ENCODE measurements at places on chromosomes 1 and 21.

GRCh38 chr1:18571275-18571674, 59.4 kb upstream of the PAX7 start:
- DNase-seq = no peak

DNA sequence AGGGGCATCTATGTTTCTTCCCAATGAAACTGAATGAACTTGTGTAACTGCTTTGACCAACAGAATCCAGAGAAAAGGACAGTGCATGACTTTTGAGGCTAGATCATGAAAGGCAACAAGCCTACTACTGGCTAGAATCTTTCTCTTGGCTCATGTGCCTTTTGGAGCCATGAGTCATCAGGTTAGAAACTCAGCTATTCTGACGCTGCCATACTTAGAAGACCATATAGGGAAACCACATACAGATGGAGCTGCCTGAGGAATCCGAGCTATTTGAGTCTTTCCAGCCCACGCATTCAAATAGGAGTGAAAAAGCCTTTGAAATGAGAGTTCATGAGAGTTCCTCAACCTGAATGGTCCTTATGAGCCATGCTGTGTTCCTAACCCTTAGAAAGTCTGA, 738.5 kb upstream of the CHRM3 start:
- DNase-seq = peak; percentile 97

- no peak for DNase-seq
Measured at GRCh38 chr1:182953826-182954225, 860 bp upstream of the SHCBP1L start.

- no peak for DNase-seq
Measured at GRCh38 chr1:197218857-197219256, 49.2 kb upstream of the CRB1 start.

All from mesenchymal stem cell (in vitro differentiated cells and primary cell).